ENCODE measurements at places on chromosomes 12 and 14.

GRCh38 chr14:102991376-102991775 is 66.0 kb downstream of the CDC42BPB start:
- DNase-seq, result no peak

GRCh38 chr12:62709311-62709710 is 225.6 kb downstream of the PPM1H start:
- peak; percentile 71 for DNase-seq

GRCh38 chr12:98916106-98916505 is 271.0 kb downstream of the APAF1 start:
- DNase-seq, result no peak

DNA sequence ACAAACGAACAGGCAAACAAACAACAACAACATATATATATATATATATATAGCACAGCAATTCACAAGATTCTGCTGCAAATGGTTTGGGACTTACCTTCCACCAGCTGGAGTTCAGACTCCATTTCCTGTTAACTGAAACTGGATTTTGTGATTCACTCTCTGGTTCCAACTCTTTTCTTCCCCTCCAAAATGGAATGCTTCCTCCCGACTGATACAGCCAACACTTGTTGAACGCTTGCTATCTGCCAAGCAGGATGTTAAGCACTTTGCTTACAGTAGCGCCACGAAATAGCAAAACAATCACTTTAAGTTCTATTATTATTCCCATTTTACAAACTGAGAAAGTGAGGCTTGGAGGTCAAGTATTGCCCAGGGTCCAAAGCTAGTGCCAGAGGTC is 116.0 kb upstream of the TMEM132C start:
- DNase-seq, result no peak

GRCh38 chr12:85277191-85277590 is 2.8 kb upstream of the ALX1 start:
- no peak for DNase-seq

GRCh38 chr14:23353433-23353780 is 720 bp upstream of the SLC22A17 start:
- no peak for DNase-seq

All from cardiac fibroblast (primary cell).